ENCODE measurements at places on chromosomes 4 and X.

GRCh38 chr4:105709081-105709450 is 482 bp downstream of the GSTCD start:
- peak; percentile 2 for DNase-seq

DNA sequence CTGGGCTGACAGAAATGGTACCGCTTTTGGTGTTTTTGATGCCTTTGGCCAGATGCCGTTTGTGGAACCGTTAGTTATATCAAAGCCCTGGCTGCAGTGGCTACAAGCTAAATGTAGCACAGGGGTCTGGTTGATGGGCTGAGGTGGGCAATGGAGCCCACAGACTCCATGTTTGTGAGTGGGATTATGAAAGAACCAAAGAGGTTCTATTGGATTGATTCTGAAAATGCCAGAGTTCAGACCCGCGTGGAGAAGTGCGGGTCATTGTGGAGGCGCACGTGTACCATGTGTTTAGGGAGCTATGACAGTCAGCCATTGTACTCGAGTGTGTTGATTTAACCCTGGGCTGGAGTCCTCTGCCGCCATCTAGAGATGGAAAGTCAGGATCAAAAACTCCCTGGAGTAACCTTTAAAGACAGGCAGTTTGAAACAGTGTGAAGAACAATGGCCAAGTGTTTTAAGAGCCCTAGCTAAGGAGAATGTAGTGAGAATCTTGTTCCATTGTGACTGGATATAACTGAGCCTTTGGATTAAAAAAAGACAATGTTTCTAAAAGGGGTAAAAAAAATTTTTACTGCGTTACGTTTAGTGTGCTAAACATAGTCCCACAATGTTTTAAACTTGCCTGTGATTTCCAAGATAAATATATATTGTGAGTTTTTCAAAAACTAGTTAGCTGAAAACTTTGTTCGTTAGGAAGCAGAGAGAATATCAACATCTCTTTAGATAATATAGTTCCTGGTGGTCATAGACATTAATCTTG is 12.7 kb downstream of the ART3 start:
- no peak for DNase-seq

DNA sequence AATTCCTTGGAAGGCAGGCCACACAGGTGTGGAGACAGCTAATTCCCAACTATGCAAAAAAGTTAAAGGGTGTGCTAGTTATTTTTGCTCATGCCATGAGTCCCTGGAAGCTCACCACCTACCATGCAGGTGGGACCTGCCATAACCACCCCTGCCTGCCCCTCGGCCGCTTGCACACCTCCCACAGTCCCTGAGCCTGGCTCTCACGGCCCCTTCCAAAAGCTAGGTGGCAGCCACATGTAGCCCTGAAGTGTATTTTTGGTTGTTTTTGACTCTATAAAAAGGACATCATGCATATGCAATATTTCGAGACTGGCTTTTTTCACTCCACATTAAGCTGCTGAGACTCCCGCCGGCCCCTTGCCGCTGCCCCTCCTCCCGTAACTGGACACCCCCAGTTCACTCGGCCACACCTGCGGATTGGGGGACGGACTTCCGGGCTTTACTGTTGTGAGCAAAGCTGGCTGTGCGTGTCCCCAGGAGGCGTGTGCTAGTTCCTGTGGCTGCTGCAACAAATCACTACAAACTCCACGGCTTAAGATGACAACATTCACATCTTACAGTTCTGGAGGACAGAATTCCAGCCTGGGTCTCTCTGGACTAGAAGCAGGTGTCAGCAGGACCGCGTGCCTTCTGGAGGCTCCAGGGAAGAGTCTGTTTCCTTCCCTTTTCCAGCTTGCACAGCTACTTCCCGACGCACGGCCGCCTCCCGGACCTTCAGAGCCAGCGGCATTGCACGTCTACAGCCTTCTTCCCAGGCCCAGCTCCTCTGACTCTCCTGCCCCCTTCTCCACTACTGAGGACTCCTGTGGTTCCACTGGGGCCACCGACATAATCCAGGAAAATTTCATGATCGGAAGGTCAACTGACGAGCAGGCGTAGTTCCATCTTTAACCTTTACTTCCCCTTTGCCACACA is 24.8 kb downstream of the ZFYVE28 start:
- no peak for DNase-seq

- DNase-seq, result no peak
Measured at GRCh38 chr4:148828291-148828690, 386.1 kb upstream of the NR3C2 start.

GRCh38 chr4:52949336-52949735 is 87.2 kb downstream of the RASL11B start:
- DNase-seq, result no peak

GRCh38 chrX:115561605-115562479 is 868 bp downstream of the PLS3 start:
- DNase-seq, result no peak

- no peak for DNase-seq
Measured at GRCh38 chrX:101393530-101394305, 2.9 kb downstream of the RPL36A start.

- DNase-seq, result no peak
Measured at GRCh38 chrX:96761566-96761965, 76.9 kb downstream of the DIAPH2 start.

DNA sequence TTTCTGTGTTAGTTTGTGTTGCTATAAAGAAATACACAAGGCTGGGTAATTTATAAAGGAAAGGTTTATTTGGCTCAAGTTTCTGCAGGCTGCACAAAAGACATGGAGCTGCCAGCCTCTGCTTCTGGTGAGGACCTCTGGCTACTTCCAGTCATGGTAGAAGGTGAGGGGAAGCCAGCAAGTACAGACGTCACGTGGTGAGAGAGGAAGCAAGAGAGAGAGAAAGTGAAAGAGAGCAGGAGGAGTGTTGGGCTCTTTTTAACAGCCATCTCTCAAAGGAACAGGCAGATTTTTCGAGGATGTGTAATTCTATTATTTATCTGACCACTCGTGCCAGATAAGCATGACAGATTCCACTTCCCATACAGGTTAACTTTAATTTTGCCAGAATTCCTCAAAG is 1199.1 kb downstream of the ADGRL3 start:
- DNase-seq, result no peak

GRCh38 chrX:139751053-139751452 is 43.1 kb upstream of the MCF2 start:
- DNase-seq, result no peak

DNA sequence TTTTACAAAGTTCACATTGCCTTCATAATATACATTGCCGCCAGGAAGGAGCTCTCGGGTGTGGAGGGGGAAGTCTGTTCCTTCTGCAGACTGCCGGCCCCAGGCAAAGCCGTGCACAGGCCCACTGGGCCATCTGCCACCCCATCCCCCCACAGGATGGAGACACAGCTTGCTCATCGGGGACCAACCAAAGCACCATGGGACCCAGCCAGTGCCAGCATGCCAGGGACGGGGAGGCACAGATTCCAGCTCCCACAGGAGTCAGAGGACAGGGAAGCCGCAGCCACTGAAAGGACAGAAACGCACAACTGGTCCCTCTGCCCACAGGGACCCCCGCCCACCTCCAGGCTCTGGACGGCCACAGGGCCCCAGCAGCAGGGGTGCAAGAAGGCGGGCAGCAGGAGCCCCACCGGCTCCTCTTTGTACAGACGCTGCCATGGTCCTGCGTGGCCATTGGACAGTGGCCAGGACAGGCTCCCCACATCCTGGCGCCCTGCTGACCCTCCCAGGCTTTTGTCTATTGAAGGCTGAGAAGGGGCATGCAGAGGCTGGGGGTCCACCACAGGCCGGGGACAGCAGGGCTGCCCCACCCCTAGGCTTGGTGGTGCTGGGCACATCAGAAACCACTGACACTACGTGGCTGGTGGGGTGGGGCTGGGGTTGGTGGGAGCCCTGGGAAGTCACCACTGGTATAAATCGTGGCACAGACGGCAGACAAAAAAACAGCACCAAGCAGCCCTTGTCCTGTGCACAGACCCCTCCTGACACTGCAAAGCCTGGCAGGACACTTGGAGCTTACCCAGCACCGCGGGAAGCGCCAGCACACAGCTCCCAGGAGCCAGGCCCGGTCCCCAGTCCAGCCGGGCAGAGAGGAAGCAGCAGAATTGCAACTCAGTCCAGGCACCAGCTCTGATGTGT is 89.0 kb downstream of the FAM53A start:
- peak; percentile 43 for DNase-seq

DNA sequence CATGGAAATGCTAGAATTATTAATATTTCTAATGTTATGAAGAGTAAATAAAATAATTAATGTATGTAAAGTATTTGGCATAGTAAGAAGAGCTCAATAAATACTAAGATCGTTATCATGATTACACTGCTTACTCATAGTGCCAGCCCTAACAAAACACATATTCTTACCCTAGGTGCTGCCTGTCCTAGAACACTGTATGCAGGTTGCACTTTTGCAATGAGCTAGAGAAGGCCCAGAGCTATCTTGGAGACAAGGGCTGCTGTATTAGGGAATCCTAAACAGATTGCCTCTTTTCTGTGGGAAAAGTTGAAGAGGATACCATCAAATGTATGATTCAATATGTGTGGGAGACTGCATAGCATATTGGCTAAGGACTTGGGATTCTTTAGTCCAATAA is 48.0 kb upstream of the TMEM164 start:
- DNase-seq, result no peak

- DNase-seq, result no peak
Measured at GRCh38 chr4:14345356-14345775, 656.9 kb upstream of the CPEB2 start.

GRCh38 chr4:20490734-20491133 is 209.5 kb upstream of the PACRGL start:
- no peak for DNase-seq

DNA sequence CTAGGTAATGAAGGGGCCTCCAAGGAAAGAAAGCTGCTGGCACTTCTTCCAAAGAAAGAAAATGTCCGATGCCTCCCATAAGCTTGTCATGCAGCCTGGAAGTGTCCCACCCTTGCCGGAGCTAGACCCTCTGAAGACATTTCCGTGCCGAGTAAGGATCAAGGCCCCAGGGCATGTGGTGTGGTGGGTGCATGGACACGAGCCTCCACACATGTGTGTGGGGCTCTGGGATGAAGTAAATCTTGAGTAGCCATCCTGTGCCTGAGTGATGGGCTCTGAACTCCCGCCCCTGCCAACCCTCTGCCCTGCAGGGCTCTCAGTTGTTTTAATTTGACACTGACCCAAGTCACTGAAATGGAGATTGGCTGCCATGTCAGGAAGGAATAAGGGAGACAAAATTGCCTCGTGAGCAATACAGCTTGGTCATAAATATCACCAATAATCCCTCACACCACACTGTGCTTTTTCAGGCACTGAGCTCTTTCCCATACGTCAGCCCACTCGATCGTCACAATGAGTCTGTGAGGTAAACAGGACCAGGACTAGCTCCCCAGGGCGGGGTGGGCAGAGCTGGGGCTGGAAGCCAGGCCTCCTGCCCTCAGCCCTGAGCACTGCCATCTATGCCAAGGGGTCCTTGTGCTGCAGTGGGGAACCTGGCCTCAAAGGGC is 24.6 kb downstream of the CNGA2 start:
- no peak for DNase-seq

- no peak for DNase-seq
Measured at GRCh38 chrX:15747626-15748173, 9.6 kb downstream of the CA5B start.

GRCh38 chr4:109511414-109511813 is 48.6 kb upstream of the MCUB start:
- DNase-seq, result no peak

GRCh38 chrX:3252744-3253143 is 93.7 kb downstream of the MXRA5 start:
- no peak for DNase-seq

GRCh38 chrX:107374132-107374531 is 75.3 kb upstream of the FRMPD3 start:
- no peak for DNase-seq

DNA sequence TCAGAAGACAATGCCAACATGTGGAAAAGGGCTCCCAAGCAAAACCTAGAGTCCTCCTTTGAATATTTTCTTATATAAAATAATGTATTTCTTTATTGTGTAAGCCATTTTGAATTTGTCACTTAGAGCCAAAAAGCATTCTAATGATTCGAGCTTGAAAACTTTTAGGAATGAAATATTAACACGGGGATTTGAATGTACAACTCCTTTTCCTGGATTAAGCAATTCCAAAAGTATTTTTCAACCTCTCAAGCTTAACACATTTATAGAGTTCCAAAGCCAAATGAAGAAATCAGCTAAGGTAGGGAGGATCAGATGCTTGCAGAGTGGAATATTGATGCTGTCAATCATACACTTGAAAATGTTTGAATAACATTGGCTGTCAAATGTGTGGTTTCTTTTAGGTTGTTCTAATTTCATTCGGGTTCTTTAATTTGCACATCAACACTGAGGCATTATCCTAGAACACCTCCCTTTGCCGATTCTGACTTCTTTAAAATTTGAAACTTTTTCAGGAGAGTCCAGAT is 67.2 kb upstream of the ETNPPL start:
- DNase-seq, result no peak

- DNase-seq, result no peak
Measured at GRCh38 chr4:83605744-83606172, 69.8 kb downstream of the GPAT3 start.

DNA sequence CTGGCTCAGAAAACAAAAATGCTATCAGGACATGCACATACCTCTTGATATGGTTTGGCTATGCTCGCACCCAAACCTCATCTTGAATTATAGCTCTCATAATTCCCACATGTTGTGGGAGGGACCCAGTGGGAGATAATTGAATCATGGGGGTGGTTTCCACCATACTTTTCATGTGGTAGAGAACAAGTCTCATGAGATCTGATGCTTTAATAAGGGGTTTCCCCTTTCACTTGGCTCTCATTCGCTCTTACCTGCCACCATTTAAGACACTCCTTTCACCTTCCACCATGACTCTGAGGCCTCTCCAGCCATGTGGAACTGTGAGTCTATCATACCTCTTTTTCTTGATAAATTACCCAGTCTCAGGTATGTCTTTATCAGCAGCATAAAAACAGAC is 958.6 kb downstream of the TRAM1L1 start:
- no peak for DNase-seq

GRCh38 chrX:121579016-121579760 is 531.8 kb downstream of the GLUD2 start:
- DNase-seq, result no peak

Data from CD8-positive, alpha-beta memory T cell (primary cell).